ENCODE measurements at places on chromosomes 11 and 22. TPM values are rescaled to one million over a fixed set of nuclear protein-coding genes. Genes with fewer than 3 reads are reported as not detected.

DNA sequence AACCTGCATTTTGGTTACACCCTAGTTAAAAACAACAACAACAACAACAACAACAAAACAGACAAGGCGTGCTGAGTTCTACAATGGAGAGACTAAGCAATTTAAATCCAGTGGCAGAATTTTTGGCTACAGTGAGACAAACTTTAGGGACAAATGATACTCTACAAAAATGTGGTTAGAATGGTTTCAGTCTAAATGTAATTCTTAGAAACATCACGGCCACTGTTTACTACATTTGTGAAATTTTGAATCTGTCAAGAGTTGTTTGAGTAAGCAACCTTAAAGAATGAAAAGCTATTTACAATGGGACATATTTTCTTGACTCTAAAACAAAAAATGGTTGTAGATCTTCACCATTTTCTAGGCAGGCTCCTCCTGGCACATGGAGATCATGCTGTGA, 259.4 kb downstream of the SWAP70 start:
- H3K27ac ChIP-seq, result no peak overlapping the region
- H3K36me3 ChIP-seq, result no peaks in the 10 kb centered on the region
- H3K4me1 ChIP-seq, result no peaks in the 10 kb centered on the region
- DNase-seq, result no peak
- H3K27me3 ChIP-seq, result no peaks in the 10 kb centered on the region

DNA sequence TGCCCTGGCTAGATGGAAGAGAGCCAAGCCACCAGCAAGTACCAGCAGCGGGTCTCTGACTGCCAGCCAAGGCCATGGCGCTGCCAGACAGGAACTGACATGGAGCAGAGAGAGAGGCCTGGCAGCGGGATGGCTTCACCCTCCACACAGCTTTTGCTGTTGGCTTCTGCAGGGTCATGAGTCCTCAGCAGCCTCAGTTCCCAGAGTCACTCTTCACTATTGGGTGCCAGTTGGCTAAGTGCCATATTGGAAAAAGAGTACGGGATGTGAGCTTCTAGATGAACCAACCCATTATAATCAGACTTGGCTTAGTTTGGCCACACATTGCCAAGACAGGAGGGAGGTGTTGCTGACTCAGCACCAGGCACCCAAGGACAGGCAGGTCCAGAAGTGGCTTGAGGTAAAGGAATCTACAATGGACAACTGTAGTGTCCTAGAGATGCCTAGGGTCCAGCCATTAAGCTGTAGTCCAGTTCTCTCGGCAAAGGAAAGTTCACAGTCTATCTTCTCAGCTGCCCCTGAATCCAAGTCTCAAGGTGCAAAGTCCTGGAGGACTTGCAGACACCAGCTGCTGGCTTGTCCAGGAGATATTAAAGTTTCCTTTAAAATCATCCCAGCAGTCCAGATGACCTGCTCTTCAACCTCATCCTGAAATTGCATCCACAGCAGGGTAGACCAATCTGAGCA, 40.7 kb upstream of the POU2AF1 start:
- H3K27me3 ChIP-seq, result peaks cover 24% of the 10 kb centered on the region
- H3K36me3 ChIP-seq, result no peaks in the 10 kb centered on the region
- H3K4me1 ChIP-seq, result no peaks in the 10 kb centered on the region
- DNase-seq, result no peak
- H3K4me3 ChIP-seq, result no peak overlapping the region

DNA sequence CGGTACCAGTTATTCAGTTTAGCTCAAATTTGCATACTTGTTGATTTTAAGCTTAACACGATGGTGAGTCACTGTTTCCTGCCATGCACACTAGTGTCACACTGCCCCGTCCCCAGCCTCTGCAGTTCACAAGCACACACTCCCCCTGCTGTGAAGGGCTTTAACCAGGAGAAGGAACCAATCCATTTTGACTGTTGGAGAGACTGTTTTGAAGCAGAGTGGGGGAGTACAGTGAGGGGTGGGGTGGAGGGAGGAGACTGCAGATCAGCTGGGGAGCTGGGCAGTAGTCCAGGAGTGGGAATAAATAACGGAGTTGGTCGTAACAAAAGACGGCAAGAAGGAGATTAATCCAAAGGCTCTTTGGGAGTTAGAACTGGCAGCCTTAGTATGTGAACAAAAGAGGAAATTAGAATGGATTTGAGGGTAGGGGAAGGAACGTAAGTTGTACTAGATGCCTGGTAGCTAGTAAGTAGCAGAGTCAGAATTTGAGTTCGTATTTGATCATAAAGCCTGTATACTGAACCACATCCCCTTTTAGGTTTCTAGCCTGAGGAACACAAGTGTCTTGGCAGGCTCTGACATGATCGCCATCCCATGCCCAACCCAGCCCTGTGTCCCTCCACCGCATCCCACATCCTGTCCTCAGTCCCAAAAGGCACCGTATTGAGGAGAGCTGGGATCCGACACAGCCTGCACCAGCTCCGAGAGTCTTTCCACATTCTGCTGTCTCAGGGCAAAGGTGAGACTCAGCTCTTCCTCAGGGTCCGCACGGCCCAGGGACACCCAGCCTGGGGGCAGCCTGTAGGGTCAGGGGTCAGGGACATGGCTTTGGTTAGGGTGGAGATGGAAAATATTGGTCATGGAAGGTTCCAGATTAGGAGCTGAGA, 862 bp downstream of the TPP1 start:
- peaks cover 14% of the 10 kb centered on the region for H3K4me1 ChIP-seq
- peak; percentile 54 for DNase-seq
- no peaks in the 10 kb centered on the region for H3K36me3 ChIP-seq
- H3K4me3 ChIP-seq, result peak overlapping the region; percentile 79
- H3K27ac ChIP-seq, result 0 out of 2 replicates have a peak overlapping the region, but pooled peaks have one; percentile 1
- no peaks in the 10 kb centered on the region for H3K27me3 ChIP-seq

DNA sequence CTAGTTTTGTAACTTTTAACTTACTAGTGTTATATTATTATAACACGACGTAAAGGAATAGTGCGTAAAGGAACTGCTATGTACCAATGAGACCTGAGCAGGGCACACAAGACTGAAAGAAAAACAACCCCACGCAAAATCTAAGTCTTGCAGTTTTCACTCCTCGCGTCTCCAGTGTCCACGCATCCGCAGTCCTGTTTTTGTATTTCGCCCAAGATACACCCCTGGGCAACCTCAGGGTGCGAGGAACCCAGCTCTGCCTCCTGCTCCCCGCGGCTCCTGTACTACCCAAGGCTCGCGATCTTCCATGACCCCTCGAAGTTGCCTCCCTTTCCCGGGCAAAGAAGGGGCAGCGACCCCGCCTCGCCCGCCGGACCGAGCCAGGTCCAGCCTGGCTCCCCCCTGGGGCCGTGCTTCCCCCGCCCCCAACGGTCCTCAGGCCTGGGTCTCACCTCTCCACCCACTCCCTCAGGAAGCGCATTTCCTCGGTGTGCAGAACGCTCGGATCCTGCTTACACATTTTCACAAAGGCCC, 393 bp downstream of the ST13 start:
- no peaks in the 10 kb centered on the region for H3K27me3 ChIP-seq
- peak overlapping the region; percentile 96 for H3K27ac ChIP-seq
- no peak for DNase-seq
- H3K4me3 ChIP-seq, result peak overlapping the region; percentile 82
- H3K4me1 ChIP-seq, result peaks cover 33% of the 10 kb centered on the region
- H3K36me3 ChIP-seq, result peaks cover 4% of the 10 kb centered on the region

YWHAH gene
- 95.7 TPM for total RNA-seq

OR52H1 gene
- not detected for total RNA-seq
